ENCODE measurements at places on chromosomes 16 and 17.

GRCh38 chr16:30950516-30951065 is 1.7 kb downstream of the ORAI3 start:
- no peak for DNase-seq

GRCh38 chr16:83847371-83848225 is 39.8 kb downstream of the HSBP1 start:
- no peak for DNase-seq

DNA sequence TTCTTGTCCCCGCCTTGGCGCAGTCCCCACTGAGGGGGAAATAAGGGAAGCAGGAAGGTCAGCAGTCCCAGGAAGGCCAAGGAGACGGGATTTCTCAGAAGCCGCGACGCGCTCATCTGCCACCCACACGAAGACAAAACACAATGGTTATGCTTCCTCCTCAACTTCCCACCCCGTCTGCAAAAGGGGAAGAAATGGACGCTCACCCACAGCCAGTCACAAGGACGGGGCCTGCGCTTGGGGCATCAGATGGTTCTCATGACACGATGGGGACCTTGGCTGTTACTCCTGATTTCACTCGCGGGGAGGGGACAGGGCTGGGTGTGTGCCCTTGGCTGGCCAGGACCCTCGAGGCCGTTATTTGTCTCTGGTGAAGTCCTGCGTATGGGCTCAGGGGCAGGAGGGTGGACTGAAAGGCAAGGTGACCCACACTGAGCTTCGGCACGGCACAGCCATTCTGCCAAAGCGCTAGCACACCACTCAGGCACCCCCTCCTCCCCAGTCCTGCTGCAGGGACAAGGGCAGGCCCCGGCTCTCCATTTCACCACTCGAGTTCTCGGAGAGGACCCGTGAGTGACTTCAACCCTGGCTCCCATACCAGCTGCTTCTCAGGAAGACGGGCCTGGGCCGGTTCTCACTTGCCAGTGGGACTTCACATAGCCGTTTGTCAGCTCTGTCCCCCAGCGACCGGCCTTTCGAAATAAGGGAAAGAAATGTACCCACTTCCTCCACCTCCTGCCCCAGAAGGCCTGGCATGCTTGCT is 84.5 kb downstream of the ABR start:
- DNase-seq: no peak

DNA sequence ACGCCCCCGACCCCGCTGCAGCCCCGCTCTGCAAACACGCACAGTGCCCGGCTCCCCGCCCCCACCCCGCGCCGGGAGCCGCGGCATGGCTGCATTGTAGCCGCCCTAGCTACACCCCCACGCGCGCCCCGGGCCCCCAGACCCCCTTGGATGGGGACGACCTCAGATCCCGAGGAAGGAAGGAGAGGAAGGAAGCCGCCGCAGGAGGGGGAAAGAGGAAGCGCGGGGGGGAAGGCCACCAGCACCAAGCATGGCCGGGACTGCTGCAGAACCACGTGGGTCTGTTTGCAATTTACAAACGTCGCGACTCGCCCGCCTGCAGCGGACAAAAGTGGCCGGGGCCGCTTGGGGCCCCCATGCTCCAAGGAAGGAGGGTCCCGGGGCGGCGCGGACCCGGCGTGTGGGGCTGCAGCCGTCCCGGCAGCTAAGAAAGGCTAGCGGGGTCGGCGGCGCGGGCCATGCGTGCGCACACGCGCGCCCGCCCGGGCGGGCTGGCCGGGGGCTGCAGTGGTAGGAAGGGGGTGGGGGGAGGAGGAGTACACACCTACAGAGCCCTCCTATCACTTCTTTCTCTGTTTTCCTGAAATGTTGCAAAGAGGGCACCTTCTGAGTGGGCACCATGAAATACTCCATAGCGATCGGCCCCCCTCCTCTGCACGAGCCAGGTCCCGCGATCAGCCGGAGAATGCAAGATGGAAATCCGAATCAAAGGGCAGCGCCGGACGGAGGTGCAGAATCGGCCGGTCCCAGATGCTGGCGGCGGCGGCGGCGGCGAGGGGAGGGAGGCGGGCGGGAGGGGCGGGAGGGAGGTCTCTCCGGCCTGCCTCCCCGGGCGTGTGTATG is 488 bp downstream of the TFAP4 start:
- peak; percentile 67 for DNase-seq

- DNase-seq: no peak
These were observed 5.3 kb downstream of the RNF166 start for GRCh38 chr16:88700636-88701482.

GRCh38 chr17:39568702-39569101 is 39.0 kb downstream of the NEUROD2 start:
- no peak for DNase-seq

- no peak for DNase-seq
These were observed 10.1 kb upstream of the COG1 start for GRCh38 chr17:73182616-73183310.

GRCh38 chr17:31660684-31661083 is 198.4 kb downstream of the COPRS start:
- no peak for DNase-seq

DNA sequence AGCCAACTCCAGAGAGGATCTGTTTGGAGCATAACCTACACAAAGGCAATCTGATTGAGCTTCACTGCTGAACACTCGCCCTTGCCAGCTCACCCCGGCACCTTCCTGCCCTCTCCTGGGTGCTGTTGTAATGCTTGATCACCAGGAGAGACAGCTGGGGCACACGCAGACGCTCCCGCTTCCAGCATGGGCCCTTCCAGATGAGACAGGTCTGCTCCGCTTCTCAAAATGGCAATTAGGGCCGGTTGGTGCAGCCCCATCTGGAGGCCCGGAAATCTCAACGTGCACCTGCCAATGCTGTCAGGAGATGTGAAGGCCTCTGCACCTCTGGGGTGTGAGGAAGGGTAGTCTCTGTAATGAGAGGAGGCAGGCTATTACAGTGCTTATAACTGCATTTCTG is 206.1 kb downstream of the ABCC12 start:
- DNase-seq: no peak

Data from DMS53 (cell line).